ENCODE measurements at places on chromosomes 3 and 15.

GRCh38 chr15:64754663-64755426 is 20.5 kb downstream of the RBPMS2 start:
- no peak for DNase-seq

GRCh38 chr15:93496888-93497287 is 407.9 kb upstream of the RGMA start:
- DNase-seq: no peak

DNA sequence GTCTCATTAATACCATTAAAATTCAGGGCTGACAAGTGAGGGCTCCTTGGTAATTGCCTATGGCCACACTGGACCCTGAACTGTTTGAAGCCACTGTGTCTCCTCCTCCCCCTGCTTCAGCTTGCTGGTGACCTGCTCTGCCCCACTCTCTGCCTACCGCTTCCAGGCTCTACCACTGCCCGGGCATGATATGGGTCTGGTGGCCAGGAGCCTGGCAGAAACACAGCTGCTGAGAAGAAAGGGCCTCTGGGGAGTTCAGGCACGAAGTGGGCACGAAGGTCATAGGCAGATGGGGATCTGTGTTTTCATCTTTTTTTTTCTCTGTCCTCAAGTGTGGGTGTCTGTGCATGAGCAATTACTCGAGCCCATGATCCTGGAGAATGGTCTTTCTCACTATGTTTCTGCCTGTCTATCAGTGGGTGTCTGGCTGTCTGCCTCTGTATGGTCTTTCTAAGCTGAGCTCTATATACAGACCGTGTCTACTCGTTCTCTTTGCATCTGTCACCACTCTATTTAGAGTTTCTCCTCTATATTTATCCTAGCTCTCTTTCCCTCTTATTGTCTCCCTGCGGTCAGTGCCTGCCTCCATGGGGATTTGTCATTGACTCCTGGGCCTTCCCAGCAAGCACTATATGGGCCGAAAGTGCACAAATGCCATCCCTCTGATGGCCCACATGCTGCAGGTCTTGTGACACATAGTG is 42.1 kb upstream of the EPHB1 start:
- no peak for DNase-seq

DNA sequence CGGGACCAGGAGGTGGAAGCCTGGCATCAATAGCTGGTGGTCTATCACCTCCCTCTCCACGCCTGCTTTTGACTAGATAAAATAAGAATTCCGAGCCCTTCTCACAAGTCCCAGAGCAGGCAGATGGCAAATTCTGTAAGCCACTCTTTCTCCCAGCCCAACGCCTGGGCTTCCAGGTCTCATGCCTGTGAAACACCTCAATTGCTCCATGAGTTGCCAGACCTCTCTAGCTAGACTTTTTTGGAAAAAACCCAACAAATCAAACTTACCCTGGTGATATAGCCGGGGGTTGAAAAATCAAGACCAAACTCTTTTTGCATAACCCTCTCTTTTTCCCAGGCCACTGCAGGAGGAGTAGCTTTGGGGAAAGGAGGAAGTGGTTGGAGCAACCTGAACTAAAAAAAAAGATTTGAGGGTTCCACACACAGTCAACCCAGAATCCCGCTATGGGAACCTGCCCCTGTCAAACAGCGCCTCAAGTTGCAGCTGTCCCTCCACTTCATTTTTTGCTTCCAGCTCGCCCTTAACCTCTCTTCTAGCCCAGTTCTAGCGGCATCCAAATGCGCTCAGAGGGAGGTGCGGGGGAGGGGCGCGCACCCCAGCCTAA is 7.0 kb downstream of the BHLHE40 start:
- DNase-seq: peak; percentile 64

GRCh38 chr3:39056151-39056550 is 4.3 kb downstream of the WDR48 start:
- no peak for DNase-seq

GRCh38 chr3:79380581-79380980 is 387.2 kb downstream of the ROBO1 start:
- DNase-seq: peak; percentile 17

DNA sequence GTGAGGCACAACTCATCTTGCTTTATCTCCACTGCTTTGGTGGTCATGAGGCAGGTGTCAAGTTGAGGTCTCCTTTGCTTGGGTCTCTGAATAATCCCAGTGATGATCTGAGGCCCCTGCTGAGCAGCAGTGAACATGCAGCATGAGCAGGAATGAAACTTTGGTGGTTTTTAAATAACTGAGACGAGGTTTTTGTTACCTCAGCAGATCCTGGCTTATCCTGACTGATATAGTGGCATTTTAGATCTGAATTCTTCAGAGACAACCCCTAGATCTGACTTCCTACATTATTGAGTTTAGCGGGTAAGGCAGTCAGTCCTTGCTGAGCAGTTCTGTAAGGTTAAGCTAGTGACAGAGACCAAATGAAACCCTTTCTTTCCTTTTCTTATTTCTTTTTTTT is 230.4 kb downstream of the ARRDC4 start:
- no peak for DNase-seq

GRCh38 chr15:64824929-64825430 is 467 bp downstream of the PIF1 start:
- no peak for DNase-seq

DNA sequence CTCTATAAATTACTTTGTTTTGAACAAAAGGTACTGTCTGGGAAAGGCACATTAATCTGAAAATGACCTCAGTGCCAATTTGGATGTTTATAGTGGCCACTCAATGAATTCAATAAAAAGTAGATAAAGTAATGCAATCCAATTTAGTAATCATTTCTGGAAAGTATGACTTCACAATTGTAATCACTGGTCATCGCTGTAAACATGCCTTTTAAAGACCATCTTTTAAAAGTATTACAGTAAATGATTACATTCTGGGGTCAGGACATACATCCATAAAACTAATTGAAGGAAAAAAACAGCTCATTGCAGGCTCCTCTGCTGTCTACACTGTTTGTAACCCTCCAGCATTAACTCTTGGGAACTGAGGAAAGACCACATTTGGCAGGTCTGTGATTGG is 43.2 kb downstream of the HRH1 start:
- peak; percentile 54 for DNase-seq

DNA sequence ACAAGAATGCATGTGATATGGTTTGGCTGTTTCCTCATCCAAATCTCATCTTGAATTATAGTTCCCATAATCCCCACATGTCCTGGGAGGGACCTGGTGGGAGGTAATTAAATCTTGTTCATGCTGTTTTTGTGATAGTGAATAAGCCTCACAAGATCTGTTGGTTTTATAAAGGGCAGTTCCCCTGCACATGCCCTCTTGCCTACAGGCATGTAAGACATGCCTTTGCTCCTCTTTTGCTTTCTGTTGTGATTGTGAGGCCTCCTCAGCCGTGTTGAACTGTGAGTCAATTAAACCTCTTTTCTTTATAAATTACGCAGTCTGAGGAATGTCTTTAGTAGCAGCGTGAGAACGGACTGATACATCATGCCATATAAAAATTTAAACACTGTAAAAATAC is 1537.0 kb downstream of the OTOL1 start:
- DNase-seq: no peak

DNA sequence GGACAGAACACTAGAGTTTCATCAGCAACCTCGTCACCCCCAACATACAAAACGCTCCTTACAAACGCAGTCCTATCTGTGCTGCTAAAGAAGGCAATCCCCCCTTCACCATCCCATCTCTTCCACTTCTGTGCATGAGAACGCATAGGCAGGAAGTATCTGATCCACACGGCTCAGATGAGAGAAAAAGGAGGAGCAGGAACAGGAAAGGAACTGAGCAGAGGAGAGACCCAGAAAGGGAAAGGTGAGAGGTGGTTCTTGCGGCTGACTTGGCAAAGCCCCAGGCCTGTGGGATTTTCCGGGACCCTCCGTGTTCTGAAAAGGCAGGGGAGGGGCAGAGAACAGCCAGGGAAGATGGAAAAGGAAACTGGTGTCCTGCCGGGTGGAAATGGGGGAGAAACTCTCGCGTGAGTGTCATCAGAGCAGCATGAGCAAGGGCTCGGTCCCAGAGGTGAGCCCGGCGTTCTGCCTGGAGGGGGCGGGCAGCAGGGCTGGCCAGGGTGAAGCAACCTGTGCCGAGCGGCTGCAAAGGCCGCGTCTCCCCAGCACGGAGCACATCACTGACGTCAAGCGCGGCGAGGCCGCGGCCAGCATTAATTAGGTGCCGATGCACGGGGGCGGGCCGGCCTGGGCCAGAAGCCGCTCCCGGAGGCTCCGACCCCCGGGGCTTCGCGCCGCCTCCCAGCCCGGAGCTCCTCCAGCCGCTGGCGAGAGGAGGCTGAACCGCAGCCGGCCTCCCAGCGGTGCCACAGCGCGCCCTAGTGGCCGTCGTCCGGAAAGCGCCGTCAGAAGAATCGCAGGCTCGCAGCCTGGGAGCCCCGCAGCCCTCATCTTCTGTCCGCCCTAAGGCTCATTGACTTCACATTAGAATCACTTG is 35.8 kb downstream of the CPN2 start:
- DNase-seq: peak; percentile 63

DNA sequence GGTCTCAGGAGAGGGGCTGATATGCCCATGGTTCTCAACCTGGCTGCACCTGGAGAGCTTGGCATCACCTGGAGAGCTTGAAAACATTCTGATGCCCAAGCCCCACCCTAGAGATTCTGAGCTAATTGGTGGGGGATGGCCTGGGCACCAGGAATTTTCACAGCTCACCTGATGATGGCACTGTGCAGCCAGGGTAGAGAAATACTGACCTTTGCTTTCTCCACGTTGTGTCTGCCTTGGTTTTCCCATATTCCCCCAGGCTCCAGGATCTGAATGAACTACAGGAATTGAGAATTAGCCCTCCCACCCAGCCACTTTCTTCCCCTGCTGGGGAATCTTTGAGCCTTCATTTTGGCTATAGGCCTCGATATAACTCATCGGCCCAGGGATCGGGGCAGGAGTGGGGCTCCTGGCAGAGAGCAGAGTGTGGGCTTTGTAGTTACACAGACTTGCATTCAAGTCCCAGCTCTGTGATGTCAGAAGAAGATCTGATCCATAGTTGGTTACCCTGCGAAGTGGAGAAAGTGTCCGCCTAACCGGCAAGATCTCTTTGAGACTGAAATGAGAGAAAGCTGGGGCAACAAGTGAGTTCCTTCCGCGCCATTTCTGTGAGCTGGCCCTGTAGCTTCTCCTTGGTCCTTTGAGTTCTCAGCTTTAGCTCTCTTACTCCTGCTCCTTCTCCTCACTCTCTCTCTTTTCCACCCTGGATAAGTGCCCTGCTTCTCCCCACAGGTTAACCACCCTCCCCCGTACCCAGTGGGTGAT is 33.1 kb upstream of the UBE2Q2 start:
- DNase-seq: no peak

DNA sequence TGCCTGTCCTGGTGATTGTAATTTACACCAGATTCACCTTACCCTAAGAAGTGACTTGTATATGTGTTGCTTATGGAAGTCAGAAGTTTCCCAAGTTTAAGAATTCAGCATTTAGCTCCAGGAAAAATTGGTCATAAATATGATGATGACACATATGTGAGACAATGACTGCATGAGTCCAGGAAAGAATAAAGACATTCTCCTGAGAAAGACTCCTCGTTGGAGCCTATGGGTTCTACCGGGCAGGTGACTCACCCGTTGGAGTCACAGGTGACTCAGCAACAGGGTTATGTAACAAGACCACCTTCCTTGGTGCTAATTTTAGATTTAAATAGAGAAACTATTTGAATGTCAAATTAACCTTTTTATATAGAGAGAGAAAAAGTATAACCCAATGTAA is 662.4 kb downstream of the FHIT start:
- DNase-seq: peak; percentile 85

DNA sequence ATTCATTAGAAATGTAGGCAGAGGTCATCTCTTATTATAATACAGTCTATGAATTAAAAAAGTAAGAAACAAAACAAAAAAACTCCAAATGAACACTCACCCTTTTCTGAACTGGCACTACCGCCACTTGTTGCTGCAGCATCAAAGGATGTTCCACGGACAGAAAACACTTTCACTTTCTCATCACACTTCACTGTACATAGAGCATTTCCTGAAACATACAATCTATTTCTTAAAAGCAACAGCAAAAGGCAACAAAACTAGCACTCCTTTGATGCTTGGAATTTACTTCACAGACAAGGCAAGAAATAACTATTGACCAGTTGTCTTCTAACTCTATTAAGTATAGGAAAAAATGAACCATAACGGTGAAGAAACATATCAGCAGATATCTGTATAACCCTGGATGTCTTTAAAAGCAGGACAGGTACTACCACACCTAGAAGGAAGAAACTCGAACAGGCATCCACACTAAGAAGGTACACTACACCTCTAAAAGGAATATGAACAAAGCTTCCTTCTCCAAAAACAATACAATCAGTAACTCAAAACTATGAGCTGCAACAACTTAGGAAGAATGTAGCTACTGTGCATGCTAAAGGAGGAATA is 24.9 kb downstream of the ETFA start:
- peak; percentile 7 for DNase-seq

- DNase-seq: no peak
Measured at GRCh38 chr3:177629276-177629675, 432.0 kb upstream of the TBL1XR1 start.

GRCh38 chr3:36792342-36792741 is 28.0 kb upstream of the DCLK3 start:
- peak; percentile 24 for DNase-seq

- no peak for DNase-seq
Measured at GRCh38 chr3:72099326-72100079, 314.6 kb upstream of the PROK2 start.

- DNase-seq: no peak
Measured at GRCh38 chr3:83928391-83928790, 1030.4 kb upstream of the CADM2 start.

GRCh38 chr3:51391566-51392354 is 675 bp downstream of the RBM15B start:
- peak; percentile 28 for DNase-seq

- no peak for DNase-seq
Measured at GRCh38 chr3:71863563-71864190, 78.7 kb upstream of the PROK2 start.

DNA sequence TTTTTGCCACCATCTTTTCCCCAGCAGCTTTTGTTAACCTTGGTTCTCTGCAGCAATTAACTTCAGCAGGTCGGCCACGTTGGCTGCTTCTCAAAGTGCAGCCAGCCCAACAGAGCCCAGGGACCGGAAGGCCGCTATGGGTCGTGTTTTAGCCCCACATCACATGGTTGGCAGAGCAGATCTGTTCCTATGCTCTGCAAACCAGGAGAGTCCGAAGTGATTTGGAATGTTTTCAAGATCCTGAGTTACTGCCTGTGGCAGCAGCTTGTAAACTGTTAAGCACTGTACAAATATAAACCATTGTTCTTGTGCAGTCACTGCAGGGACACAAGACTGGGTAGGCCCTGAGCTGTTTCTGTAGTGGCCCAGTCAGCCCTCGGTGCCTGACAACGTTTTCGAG is 69.6 kb upstream of the MYZAP start:
- DNase-seq: no peak

DNA sequence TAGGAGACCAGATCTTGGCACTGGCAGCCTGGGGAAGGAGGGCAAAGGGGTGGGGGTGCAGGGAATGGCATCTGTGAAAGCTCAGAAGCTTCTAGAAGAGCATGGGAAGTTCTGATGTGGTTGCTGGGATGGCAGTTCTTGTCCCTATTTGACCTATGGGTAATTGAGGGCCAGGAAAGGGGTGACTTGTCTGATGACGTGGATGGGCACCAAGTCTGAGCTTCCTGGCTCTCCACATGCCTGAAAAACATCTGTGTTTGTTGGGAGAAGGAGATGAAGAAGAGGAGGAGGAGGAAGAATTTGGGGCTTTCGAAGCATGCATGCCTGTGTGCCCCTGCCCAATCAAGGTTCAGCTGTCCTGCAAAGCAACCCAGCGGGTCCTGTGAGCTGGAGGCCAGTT is 158.8 kb downstream of the SMAD6 start:
- DNase-seq: no peak

GRCh38 chr15:40357246-40357645 is 773 bp upstream of the DISP2 start:
- DNase-seq: no peak

Measured in IMR-90 (cell line).